ENCODE measurements at places on chromosomes 1 and 21.

DNA sequence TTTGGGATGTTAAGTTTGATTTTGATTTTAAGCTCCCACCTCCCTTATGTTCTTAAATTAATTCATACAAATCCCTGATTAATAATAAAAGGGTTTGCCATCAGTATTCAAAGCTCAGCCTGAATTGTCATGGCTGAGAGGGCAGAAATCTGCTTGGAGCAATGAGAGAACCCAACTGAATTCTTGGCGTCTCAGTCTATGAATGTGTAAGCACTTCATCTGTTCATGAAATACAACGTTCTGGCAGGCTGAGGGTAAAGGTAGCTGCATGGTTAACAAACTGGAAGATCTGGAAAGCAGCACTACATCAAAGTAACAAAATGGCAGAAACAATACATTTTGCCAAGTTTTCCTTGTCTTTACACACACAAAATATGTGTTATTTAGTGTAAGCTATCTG, 95.3 kb downstream of the ACBD6 start:
- no peak for DNase-seq

DNA sequence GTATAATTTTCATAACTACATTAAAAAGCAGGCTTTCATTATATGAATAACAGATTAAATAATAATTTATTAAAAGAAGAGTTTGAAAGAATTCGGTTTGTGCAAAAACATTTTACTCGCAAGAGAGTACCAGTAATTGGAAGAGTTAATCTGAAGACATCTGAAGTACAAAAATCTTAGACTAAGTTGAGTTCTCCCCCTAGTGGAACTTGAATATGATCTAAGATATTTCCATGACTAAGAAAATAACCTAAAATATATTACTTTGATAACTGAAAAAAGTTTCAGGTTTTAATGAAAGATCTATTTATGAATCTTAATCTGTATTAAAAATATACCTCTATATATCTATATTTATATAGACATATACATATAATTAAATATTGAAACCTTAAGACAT, 112.5 kb upstream of the GFI1 start:
- DNase-seq, result peak; percentile 68

DNA sequence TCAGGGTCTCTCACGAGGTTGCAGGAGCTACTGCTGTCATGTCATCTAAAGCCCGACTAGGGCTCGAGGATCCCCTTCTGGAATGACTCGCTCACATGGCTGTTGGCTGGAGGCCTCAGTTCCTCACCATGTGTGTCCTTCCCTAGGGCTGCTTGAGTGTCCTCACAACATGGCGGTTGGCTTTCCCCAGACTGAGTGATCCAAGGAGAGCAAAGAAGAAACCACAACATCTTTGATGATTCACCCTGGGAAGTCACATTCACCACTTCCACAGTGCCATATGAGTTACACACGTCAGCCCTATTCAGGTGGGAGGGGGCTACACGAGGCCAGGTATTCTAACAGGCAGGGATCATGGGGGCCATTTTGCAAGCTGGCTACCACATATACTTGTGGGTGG, 64.9 kb downstream of the FHAD1 start:
- no peak for DNase-seq

DNA sequence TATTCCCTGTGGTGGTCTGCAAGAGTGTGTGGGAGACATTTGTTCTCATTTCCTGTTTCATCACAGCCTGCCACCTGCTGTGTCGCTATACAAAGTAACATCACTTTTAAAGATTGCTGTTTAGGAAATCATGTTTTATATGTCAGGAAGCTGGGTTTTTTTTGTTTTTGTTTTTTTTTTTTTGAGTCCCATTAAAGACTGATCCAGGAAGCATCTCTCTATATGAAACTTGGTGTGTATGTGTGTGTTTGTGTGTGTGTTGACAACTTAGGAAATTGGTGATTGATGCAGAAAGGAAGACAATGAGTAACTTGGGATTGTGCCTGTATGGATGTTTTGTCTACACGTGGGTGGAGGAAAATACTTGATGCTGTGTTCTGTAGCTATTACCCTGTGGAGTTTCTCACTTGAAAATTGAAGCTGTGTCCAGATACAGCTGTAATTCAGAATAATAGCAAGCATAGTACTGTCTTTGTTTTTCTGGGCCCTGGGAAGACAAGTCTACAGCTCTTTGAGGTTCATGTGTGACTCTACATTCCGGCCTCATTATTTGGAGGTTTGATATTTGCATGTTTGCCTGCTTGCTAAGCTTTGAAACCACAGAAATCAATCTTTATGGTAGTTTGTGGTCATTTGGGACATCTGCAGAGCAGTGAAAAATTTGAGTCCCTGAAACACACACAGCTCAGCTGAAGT, 47.9 kb downstream of the LAMC1 start:
- DNase-seq, result peak; percentile 78

DNA sequence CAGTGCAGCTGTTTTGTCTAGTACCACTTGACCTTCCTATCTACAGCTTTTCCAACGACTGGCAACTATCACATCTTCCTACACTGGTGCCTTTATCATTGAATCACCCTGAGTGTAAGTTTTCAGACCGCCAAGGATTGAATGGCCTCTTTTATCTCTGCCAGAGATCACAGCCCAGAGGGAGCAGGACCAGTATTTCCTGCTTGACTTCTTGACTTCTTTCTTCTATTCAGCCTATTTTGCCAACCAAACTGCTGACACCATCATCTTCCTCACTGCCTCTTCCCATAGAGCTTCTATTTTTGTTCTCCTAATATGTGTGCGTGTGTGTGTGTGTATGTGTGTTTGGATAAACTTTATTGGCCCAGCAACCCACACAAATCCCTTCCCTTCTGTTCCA, 53.8 kb downstream of the SERBP1 start:
- no peak for DNase-seq

DNA sequence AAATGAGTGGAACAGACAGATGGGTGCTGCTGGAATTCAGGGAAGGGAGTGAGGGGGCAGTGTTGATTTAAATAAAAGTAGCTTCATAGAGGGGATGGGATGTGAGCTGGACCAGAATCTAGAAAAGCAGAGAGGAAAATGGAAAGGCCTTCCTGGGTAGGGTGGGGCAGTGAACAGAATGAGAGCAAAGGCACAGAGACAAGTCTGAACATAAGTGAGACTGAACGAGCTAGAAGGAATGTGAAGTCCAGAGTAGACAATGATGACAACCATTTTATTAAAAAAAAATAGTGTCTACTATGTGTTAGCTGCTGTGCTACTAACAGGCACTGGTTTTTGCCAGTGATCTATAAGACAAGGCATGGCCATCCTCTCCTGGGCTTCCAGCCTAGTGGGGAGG, 36.0 kb downstream of the ELK4 start:
- DNase-seq, result no peak

DNA sequence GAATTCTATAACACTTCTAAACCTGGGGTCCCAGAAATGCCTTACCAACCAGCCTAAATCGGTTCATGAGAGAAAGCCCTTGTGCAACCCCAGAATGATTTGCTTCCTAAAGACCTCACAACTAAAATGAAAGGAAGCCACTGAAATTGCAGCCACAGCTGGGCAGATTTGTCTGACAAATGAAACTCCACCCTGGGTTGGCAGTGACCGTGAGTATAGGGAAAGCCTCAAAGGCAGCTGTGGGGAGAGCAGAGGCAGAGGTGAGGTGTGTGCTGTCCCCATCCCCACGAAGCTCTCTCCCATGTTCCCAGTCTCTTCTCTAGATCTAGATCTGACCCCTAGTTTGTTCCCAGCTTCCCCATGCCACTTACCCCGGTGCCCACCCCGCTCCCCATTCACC, 23.1 kb downstream of the RHBDL2 start:
- DNase-seq, result no peak

- DNase-seq, result peak; percentile 69
Observed at GRCh38 chr1:205983925-205984725, 19.1 kb downstream of the RAB7B start.

DNA sequence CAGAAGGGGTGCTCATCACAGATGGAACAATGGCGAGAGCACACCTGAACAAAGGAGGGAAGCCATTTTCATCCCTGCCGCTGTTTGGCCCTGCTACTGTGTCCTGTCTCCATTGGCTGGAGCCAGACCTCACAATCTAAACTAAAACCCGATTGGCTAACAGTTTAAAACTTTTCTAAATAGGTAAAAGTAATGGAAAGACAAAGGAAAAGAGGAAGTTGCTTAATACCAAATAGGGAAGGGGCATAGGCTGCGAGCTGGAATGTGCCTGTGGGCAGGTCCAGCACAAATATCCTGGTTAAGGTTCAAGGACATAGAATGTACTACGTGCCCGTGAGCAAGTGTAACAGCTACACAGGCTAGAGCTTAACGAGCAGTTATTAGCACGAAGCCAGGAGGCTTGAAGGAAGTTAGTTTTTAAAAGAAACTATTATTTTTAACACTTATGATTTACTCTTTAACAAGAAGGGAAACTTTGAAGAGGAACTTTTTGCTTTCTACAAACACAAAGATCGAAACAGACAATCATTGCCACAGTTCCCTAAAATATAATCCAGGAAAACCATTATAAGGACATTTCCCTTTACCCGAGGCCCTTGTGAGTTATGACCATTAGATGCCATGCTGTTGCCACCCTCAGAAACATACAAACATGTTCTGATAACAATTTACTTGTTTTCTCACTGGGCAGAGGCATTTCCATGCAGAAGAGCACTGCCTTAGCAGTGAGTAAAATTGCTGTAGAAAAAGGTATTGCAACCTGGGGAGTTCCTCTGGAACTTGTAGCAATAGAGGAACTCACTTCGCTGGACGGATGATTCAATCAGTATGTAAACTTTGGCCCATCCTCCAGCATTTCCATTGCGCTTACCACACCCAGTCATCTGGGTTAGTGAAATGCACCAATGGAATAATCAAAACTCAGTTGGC, 4.8 kb upstream of the PTTG1IP start:
- DNase-seq, result no peak

GRCh38 chr1:185680453-185680852, 53.7 kb upstream of the HMCN1 start:
- no peak for DNase-seq

DNA sequence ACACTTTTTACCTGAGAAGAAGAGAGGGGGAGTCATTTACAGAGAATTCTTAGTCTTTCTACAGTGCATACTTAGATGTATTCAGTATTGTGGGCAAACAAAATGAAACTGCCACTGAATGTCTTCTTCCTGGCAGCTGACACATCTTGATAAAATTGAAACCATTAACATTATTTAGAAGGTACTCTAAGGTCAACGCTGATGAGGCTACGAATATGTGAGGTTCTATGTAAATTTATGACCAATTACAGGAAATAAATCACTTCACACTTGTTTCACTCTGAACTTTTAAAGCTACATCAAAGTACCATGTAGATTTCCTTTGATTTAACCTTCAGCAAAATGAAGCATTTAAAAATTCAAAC, 51.3 kb upstream of the GFI1 start:
- DNase-seq, result no peak

GRCh38 chr21:26834181-26834905, 10.9 kb downstream of the ADAMTS1 start:
- peak; percentile 38 for DNase-seq

DNA sequence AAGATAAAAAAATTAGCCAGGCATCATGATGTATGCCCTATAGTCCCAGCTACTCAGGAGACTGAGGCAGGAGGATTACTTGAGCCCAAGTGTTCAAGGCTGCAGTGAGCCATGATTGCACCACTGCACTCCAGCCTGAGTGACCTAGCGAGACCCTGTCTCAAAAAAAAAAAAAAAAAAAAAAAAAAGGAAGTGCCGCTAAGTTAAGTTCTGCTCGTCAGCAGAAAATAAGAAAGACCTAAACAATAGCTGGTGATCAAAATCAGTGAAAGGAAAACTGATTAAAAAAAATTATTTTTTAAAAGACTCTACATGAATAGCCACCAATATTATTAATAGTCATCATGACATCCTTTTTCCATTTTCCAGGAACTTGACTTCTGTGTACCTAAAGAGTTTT, 44.2 kb upstream of the MTR start:
- no peak for DNase-seq

DNA sequence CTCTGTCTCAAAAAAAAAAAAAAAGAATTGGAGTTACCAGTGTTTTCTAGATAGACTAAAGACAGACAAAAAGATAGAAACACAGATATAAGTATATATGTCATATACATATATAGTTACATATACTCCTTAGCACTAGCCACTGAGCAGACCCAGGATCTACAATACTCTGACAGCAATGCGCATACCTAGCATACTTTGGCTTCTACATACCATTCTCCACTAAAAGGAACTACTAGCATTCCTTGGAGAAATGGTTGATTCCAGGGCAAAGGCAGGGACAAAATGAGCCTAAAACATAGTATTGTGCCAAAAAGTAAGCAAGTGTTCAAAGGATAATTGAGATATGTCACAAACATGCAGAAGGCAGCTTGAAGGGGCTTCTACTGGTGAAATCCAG, 22.7 kb downstream of the SYNJ1 start:
- DNase-seq, result peak; percentile 36

DNA sequence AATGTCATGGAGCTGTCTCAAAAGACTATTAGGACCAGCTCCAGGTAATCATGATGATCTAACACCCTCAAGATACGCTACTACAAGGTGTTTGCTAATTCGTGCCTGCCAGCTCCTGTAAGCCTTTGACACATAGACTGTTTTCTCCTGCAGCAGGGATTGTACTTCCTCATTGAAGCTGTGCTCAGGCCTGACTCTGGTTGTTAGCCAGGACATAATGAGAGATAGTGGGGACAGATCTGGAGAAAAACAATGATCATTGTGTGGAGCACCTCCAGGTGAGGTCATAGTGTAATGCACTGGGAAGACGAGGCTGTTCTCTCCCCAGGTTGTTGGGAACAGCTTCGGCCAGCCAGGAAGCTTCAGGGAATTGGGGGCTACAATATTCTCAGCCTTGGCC, 94.6 kb downstream of the SETD4 start:
- DNase-seq, result no peak

DNA sequence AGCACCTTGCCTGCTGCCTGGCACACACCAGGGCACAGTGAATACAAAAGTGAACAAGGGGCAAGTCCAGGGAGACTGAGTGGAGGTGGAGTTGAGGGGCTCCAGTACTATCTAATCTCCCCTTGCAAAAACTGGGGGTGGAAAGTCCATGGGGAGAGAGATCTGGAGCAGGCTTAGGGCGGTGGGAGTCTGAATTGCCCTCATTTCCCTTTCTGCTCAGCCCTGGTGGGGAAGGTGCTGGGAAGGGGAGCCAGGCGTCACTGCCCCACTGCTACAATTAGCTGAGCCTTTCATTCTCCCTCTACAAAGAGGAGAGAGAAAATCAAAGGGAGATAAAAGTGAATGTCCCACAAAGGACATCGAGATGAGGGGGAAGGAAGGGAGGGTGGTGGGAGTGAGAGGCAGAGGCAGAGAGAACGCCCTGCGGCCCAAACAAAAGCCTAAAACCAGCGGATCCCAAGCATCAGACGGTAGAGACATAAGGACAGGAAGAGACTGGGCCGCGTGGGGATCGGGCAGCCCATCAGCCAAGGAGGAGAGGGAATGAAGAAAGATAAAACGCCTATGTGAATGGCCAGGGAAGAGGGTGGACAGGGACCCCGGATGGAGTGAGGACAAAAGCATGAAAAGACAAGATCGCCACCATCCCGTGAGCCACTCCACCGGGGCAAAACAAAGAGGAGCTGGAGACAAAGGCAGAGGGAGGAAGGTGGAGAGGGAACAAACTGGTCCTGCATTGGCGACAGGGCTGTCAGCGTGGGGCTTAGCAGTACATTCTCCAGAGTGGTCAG, 46.8 kb upstream of the SOX13 start:
- DNase-seq, result no peak

GRCh38 chr1:203137324-203137723, 9.8 kb downstream of the ADORA1 start:
- no peak for DNase-seq

Data from fibroblast of pulmonary artery (primary cell).